ENCODE measurements at places on chromosomes 13 and 19. TPM values are rescaled to one million over a fixed set of nuclear protein-coding genes. Genes with fewer than 3 reads are reported as not detected.

The PPM1N gene
- 6.1 TPM for total RNA-seq

GRCh38 chr13:50358231-50359040 lies 343.2 kb downstream of the KCNRG start:
- DNase-seq: no peak

- DNase-seq: peak; percentile 29
Observed at GRCh38 chr13:94860981-94861407, 148.6 kb upstream of the SOX21 start.

- DNase-seq: no peak
Observed at GRCh38 chr13:111269508-111269907, 50.9 kb upstream of the TEX29 start.

- no peak for DNase-seq
Observed at GRCh38 chr13:52461265-52461664, 6.0 kb downstream of the CKAP2 start.

DNA sequence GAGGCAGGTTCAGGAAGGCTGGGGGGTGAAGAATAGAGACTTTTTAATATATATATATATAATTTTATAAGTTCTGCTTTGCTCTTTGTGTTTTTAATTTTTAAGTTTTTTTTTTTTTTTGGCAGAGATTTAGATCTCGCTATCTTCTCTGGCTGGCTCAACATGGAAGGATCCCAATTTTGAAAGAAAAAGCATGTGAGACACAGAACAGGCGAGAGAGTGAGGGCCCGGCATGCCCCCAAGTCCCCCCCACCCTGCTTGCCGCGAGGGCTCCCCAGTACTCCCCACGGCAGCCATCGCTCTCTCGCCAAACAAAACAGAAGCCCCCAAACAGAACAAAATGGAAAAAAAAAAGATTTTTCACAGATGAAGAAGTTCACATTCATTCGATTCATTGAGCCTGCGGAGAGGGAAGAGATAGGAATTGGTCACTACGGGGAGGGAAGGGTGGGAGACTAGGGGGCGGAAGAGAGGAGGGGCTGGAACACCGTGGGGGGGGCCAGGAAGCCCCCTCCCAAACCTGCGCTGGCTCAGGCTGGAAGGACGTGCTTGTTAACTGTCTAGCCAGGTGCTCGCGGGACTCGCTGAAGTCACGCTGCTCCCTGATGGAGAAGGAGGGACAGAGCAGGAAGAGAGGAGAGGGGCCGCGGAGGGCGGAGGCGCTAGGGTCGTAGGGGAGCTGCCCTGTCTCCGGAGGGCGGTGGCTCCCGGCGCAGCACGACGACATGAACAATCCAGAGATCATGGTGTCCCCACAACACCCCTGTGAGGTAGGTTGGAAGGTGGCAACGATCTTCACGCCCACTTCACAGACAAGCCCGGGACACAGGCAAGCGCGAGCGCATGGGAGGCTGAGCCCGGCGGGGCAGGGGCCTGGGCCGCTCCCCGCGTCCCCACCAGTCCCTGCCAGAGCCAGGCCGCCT lies 10.6 kb downstream of the KHSRP start:
- DNase-seq: no peak

GRCh38 chr19:13240312-13241022 lies 90.3 kb downstream of the IER2 start:
- no peak for DNase-seq

DNA sequence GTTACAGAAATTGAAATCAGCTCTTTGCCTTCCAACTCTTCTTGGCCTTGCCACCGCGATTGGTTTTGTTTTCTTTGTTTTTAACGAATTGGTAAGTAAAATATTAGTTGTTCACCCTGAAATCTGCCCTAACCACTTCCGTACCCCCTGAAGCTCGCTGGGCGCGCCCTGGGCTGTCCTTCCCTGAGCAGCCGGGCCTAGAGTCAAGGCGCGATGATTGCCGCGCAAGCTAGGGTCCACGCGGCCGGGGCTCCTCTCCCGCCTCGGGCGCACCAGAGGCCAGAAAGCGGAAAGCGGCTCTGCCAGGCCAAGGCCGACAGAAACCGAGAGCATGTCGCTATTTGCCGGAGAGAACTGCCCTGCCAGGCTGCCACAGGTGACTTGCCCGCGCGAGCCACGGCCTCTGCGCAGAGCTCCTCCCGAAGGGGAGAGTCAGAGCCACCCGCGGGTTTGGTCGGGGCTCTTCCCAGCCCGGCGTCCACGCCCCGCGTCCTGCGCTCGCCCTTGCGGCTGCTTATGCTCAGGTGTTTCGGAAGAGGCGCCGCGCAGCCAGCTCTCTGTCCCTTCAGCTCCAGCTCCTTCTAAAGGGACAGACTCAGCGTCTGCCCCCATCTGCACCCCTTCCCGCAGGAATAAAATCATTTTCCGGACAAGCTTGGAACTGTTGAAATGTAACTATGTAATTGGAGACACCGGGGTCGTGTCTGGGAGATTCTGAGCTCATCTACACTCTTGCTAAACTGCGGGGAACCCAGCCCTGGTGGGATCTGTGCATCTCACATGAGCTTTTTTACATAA lies 6.6 kb upstream of the CDX2 start:
- DNase-seq: no peak

DNA sequence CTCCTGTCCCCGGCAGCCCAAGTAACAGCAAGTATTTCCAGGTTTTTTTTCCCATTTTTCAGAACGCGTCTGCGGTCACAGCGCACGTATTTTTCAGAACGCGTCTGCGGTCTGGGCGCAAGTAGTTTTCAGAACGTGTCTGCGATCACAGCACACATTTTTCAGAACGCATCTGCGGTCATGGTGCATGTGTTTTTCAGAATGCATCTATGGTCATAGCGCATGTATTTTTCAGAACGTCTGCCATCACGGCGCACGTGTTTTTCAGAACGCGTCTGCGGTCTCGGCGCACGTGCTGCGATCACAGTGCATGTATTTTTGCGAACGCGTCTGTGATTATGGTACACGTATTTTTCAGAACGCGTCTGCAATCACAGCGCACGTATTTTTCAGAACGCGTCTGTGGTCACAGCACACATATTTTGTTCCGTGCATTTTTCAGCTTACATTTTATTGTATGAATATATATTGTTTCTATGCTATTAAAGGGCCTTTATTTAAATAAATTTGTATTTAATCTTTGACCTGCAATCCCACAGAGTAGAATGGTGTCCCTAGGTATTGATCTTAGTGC lies 19.7 kb downstream of the ATP4B start:
- no peak for DNase-seq

GRCh38 chr19:14139944-14140343 lies 3.6 kb upstream of the ASF1B start:
- DNase-seq: no peak

DNA sequence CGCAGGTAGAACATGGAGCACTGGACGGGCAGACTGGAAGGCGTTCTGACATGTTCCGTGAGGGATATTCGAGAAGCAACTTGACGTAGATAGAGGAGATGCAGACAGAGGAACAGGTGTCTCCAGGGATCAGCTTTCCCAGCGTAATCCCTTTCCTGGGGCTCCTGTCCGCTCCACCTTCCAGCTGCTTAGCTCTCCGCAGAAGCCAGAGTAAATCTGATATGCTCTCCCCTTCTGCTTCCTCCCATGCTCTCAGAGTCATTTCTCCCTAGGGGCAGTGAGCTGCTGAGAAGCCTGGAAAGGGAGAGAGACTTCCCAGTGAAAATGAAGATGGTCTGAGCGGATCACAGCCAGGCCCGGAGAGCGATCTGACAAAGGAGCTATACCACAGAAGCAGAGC lies 23.0 kb upstream of the OLFM4 start:
- no peak for DNase-seq

DNA sequence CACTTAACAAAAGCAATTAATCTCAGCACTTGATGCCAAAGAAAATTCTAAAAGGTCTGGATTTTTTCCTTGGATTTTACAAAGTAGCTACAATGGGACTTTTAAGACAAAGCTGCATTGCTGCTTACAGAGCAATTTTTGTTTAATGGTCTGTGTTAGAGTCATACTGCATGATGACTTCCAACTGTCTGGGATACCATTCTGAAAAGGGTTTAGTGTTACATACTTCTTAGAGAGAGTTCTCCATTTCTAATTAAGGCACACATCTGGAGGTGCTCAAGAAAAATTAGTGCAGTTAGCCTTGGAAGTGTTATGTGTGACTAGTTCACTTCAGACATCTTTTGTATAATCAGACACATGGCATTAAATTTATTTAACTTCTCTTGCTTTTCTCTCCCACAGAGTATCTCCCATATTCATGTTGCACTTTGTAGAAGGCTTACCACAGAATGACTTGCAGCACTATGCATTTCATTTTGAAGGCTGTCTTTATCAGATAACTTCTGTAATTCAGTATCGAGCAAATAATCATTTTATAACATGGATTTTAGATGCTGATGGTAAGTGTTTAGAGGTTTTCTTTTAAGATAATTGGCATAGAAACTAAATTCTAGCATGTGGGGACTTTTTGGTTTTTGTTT lies 35.1 kb downstream of the USPL1 start:
- DNase-seq: no peak

All from activated naive CD8-positive, alpha-beta T cell treated with anti-CD3 and anti-CD28 coated beads, Interleukin-2, amount 10 ng/mL, durations not matched to agents 7 days and 5 days (primary cell).